ENCODE measurements at places on chromosomes 3 and 15.

- DNase-seq, result no peak
Measured at GRCh38 chr15:27570746-27571145, 528.4 kb downstream of the OCA2 start.

- no peak for DNase-seq
Measured at GRCh38 chr15:27410996-27411605, 440.1 kb downstream of the GABRG3 start.

- no peak for DNase-seq
Measured at GRCh38 chr3:175890066-175890465, 1030.9 kb downstream of the NAALADL2 start.

DNA sequence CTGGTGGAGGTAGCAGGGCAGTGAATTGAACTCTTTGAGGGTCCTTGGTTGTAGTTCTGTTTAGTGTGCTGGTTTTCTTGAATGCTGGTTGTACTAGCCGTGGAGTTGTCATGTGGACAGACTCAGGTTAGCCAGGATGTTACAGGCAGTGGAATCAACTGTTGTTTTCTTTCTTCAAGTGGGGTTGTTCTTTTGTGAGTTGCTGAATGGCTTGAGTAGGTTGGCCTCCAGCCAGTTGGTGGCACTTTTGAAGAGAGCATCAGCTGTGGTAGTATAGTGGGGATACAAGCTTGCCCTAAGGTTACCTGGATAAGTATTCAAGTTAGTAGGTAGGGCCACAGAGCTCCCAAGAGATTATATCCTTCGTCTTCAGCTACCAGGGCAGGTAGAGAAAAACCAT, 31.8 kb upstream of the RARB start:
- DNase-seq, result no peak

DNA sequence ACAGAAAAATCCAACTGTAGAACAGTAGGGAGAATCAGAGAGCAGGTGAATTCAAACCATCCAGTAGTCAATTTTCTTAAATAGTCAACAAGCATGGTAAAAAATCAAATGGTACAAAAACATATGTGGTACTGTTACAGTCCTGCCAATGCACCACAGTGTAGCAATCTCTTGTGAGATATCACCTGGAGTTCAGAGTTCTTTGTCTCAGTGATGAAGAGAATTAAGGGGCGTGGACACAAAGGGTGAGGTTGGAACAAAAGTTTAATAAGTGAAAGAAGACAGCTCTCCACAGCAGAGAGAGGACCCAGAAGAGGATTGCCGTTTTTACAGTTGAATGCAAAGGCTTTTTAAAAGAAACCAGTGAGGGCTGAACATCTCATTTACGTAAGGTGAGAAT, 113.2 kb downstream of the NEO1 start:
- DNase-seq, result no peak

- DNase-seq, result no peak
Measured at GRCh38 chr15:48336940-48337339, 5.7 kb downstream of the DUT start.

DNA sequence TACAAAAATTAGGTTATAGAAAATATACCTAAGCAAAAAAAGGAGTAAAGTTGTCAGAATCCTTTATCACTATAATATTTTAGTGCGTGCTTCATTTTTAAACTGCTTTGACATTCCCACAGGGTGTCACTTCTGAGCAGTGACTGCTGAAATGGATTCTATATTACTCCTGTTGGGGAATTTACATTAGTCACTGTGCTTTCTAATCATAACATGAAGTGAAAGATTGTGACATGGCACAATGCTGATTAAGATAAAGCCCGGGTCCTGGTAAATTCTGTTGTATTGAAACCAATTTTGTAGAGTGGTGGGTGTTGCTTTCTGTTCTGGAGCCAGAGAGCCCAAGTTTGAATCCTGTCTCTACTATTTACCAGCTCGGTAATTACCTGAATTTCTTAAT, 36.4 kb upstream of the EHHADH start:
- DNase-seq, result peak; percentile 82

DNA sequence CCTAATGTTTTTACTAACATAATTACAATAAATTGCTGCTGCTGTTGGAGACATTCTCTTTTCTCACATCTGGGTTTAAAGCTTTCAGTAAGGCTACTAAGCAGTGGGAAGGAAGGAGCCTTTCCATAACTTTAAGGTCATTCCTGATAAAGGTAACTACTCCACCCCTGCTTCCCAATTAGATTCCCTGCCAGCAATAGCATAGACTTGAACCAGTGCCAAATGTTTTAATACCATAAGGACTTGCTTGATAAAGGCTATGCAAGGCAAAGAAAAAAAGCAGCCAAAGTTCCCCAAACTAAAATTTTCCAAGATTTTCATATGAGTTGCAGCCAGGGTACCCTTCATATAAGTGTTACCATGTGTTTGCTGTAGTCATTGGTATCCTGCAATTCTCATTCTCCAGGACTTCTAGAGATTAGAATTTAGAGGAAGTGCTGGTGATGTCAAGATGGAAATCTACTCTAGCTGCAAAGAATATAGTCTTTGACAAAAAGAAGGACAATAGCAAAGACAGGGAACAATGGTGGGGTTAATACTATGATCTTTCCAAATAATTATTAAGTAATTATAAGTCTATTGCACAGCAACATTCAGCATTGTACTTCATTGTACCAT, 106.1 kb downstream of the FILIP1L start:
- no peak for DNase-seq

DNA sequence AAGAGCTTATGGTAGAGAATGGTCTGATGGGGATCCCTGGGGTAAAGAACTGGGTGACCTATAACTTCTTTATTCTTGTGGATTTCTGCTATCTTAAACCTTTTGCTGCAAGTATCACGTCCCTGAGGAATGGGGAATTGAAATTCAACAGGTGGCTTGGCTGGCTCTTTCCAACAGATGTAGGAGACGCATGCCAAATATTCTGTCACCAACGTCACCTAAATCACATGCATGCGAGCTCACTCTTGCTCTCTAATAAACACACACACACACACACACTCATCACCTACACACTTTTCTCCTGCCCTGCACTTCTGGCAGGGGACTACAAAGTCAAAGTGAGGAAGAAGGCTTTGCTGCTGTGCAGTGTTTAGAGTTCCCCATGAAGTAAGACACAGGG, 145.8 kb upstream of the NECTIN3 start:
- DNase-seq, result no peak

GRCh38 chr3:129599073-129599472, 7.4 kb downstream of the PLXND1 start:
- no peak for DNase-seq

GRCh38 chr3:157103860-157104259, 56.1 kb downstream of the CCNL1 start:
- DNase-seq, result no peak

DNA sequence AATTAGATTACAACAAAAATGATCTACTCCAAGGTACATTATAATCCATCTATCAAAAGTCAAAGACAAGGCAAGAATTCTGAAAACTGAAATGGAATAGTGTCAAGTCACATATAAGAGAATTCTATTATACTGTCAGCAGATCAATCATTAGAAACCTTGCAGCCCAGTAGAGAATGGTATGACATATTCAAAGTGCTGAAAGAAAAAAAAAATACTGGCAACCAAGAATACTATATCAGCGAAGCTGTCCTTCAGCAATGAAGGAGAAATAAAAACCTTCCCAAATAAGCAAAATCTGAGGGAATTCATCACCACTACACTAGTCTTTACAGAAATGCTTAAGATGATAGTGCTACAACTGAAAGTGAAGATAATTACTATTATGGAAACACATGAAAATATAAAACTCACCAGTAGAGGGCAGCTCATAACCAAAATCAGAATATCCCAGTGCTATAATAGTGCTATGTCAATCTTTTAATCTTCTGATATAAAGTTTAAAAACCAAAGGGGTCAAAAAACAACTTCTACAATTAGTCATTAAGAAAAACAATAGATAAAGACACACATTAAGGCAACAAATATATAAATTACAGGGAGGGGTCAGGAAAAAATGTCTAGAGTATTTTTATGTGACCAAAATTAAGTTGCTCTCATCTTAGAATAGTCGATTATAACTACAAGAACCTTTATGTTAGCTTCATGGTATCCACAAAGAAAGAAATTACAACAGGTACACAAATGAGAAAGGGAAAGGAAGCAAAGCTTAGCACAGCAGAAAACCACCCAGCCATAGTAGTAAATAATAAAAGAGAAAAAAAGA, 190.7 kb upstream of the CNTN6 start:
- DNase-seq, result peak; percentile 16

GRCh38 chr3:138332472-138333073, 2.9 kb upstream of the NME9 start:
- DNase-seq, result peak; percentile 64

DNA sequence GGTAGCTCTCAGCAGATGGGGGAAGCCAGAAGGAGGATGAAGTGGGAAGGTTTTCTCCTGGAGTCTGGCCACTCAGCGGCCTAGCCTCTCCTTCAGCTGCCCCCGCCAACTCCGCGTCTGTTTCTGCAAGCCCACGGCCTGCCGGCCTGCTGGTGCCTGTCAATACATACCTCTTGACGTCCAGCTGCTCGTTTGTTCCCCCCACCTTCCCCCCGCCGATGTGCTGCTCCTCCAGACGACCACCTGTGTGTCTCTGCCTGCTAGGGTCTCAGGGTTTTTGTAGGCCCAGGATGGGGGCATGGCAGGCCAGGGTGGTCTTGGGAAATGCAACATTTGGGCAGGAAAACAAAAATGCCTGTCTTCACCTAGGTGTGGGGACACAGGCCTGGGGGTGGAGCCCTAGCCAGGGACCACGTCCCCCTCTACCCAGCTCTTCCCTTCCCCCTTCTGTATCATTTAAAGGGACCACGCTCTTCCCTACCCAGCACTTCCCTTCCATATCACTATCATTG, 137.8 kb downstream of the ALCAM start:
- DNase-seq, result no peak

GRCh38 chr15:64092864-64093626, 593 bp downstream of the CIAO2A start:
- DNase-seq, result peak; percentile 52

DNA sequence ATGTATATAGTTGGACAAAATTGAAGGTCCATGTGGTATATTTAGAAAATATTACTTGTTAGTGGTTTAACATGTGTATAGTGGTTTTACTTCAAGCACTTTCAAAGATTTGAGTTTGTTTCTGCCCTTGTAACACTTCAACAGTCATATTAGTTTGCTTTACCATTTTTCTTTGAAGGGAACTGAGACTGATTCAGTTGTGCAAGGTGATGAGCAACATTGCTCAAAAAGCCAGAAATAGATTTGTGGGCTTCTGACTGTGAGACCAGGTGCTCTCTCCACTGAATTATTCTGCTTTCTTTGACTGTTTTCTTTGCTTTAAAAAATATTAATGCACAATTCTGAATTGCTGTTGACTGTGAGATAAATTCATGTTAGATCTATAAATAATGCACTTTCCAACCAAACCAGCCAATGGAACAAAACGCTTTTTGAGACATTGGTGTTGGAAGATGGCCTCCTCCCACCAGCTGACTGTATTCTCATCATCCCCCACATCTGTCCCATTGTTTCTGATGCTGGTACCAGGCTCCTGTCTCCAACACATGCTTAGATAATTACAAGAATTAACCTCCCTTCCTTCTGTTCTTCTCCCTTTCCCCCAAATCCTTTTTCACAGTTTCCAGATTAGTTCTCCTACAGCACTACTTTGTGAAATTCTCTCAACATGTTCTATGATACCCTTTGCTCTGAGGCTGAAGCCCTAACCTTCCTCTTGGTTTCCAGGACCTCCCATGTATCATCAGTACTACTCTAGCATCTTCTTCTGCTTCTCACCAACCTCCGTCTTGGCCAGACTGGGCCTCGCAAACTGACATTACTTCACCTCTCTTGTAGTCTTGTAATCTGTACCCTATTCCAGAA, 27.9 kb downstream of the PLCL2 start:
- DNase-seq, result peak; percentile 43

DNA sequence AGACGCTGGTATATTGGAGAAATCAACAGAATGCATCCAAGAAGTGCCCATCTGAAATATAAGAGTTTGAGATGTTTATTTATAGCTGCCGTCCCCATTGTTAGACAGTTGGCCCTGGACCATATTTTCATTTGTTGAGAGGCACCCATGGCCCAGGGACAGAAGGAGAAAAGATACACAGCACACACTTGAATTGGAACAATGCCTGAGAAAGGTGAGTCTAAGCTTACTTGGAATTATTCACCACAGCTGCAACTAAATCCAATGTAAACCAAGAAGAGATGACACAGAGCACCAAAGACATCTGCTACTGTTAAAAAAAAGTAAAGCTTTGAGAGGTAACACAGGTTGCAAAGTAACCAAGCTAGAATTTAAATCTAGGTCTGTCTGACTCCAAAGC, 525.5 kb upstream of the NAALADL2 start:
- DNase-seq, result no peak

DNA sequence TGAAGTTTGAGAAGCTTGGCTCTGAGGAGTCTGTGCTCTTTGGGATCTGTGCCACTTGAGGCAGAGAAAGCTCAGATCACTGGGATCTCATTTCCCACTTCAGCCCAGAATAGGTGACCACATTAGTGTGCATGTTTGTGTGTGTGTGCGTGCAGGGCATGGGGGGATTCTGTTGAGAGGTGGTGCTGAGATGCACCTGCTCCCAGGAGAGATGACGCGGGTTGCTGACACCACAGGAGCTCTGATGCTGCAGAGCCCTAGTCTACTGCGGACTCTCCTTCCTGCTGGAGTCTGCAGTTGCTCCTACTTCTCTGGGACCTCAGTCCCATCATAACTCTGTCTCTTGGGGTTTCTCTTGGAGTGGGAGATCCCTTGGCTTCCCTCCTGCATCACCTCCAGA, 14.7 kb upstream of the CTXND1 start:
- no peak for DNase-seq

- DNase-seq, result no peak
Measured at GRCh38 chr15:79208179-79208578, 74.3 kb upstream of the ANKRD34C start.

DNA sequence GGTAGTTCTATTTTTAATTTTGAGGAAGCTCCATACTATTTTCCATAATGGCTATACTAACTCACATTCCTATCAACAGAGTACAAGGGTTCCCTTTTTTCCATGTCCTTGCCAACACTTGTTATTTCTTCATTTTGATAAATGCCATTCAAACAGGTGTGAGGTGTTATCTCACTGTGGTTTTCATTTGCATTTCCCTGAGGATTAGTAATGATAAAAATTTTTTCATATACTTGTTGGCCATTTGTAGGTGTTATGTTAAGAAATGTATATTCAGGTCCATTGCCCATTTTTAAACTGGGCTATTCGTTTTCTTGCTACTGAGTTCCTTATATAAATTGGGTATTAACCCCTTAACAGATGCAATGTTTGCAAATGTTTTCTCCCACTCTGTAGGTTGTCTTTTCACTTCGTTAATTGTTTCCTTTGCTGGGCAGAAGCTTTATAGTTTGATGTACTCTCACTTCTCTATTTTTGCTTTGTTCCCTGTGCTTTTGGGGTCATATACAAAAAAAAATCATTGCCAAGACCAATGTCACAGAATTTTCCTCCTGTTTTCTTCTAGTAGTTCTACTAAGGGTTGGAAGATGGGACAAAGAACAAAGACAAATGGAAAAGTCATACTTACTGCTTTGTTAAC, 11.0 kb upstream of the VPS39 start:
- DNase-seq, result peak; percentile 5

- no peak for DNase-seq
Measured at GRCh38 chr15:84829428-84829827, 12.3 kb downstream of the ALPK3 start.

- no peak for DNase-seq
Measured at GRCh38 chr15:45144775-45145174, 15.0 kb downstream of the DUOX1 start.
